ENCODE measurements at places on chromosomes 3 and 15.

GRCh38 chr15:93087825-93088199 lies 1.2 kb downstream of the RGMA start:
- peak; percentile 84 for DNase-seq

- DNase-seq: no peak
Observed at GRCh38 chr3:166405896-166406295, 568.7 kb upstream of the BCHE start.

DNA sequence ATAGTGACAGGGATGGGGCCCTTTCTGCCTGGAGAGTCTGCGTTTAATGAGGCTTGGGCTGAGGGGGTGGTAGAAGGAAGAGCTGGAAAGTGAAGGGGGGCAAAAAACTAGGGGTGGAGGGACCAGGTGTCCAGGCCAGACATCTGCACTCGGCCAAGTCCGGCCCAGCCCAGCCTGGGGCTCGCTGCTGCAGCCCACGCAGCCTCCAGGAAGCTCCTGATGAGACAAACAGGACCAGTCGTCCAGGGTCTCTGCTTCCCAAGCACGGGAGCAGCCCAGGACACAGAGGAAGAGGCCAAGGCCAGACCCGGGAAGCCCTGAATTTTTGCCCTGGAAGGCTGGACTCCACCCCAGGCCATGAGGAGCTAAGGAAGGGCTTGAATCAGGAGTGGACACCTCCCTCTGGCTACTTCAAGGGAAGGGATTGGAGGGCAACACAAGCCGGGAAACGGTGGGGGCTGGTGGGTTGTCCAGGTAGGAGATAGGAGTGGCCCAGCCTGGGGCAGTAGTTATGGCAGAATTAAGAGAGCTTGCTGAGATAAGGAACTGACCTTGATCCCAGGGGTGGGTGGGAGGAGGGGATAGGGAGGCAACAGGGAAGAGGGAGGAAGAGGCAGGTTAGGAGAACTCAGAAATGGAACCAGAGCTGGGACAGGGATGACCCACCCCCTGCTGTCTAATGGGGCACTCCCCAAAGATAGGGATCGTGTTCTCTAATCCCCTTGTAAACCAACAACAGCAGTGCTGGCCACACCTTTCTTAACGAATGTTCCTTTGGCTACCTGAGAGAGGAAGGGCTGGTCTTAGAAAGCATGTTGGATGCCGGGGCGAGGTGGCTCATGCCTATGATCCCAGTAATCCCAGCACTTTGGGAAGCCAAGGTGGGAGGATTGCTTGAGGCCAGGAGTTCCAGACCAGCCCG lies 89.5 kb downstream of the ANP32A start:
- peak; percentile 53 for DNase-seq

DNA sequence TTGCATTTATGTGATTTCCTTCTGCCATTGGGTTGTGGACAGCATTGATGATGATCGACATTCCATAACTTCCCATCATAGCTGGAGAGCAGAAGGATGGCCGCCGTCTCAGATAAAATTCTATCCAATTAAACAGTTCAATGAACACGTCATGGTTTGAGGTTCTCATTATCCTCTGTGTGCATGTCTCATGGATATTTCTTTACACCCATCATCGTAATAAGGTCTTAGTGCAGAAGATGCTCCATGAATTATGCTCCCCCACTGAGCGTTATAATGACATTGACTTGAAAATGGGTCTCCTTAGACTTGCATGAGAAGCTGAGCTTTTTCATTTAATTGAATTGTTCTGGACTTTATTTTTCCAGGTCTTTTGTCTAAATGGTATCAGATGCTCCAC lies 92.1 kb downstream of the TRIM42 start:
- DNase-seq: no peak

GRCh38 chr15:70096215-70097062 lies 1.3 kb downstream of the TLE3 start:
- DNase-seq: peak; percentile 86

- no peak for DNase-seq
Observed at GRCh38 chr15:74202452-74203401, at the start of gene STRA6. Gene STRA6, minus strand, starts transcription at chr15:74202787. Its CDS starts 520 bp downstream, at chr15:74202267.

DNA sequence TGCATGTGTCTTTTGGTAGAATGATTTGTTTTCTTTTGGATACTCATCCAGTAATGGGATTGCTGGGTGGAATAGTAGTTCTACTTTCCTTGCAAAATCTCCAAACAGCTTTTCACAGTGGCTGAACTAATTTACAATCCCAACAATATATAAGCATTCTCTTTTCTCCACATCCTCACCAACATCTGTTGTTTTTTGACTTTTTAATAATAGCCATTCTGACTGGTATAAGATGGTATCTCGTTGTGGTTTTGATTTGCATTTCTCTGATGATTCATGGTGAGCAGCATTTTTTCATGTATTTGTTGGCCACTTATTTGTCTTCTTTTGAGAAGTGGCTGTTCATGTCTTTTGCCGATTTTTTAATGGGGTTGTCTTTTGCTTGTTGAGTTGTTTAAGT lies 55.8 kb downstream of the ST8SIA2 start:
- no peak for DNase-seq

- peak; percentile 9 for DNase-seq
Observed at GRCh38 chr3:36650271-36650671, 114.1 kb downstream of the DCLK3 start.

DNA sequence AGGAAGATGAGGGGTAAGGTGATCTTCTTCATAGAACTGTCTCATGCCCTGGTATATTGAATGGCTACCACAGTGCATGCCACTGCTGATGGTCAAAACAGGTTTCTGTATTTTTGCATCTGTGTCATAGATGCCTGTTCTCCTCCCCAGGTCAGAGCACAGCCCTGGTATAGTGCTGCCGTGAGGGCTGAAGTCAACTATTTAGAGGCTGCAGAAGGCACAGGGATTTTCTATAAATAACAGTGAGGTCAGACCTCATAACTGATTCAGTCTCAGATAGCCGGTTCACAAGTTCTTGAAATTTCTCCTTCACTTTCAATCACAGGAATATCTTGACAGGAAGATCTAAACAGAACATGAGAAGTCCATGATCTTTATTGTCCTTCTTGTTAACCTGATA lies 99.2 kb upstream of the NUDT16 start:
- DNase-seq: no peak

DNA sequence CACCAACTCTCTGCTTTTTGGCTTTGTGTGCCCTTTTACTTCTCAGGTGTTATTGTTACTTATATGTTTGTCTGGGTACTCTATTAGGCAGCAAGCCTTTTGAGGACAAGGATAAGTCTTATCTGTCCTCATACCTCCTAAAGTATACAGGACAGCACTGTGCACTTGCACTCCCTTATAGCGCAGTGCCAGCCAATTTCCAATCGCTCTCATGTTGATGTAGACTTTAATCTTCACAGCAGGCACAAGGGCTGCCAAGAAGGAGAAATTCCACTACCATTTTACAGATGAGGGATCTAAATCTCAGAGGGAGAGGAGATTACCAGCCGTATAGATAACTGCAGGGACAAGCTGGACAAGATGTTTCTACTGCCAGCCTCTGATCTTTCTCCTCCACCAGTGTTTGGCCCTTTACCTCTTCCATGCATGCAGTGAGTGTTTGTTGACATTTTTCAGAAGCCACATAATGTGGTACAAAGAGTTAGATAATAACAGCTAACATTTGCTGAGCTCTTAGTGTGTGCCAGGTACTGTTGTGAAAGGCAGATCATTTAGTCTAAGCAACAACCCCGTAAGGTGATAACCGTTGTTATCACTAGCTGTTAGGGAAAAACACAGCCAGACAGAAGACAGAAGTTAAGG lies 30.1 kb downstream of the SST start:
- DNase-seq: no peak

DNA sequence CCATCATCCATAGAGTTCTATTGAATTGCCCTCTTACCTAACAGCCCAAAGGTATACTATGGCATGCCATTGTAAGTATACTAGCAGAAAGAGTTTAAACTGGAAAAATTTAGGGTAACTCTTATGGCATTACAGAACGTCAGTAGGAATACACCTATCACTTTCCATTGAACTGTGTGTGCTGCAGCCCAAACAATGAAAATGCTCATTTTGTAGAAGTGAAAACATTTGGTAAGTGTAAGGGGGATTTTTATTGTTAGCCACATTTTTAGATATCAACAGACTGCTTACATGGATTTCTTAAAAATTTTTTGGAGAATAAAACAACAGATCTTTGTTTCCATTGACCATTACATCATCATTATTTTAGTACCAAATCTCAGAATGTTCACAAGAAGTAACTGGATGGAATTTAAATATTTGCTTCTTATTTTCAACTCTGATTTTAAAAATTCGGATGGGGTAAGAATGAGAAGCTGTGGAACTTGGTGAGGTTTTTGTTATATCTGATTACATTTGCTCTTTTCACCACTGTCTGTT lies 245.9 kb downstream of the UBE2E2 start:
- no peak for DNase-seq

DNA sequence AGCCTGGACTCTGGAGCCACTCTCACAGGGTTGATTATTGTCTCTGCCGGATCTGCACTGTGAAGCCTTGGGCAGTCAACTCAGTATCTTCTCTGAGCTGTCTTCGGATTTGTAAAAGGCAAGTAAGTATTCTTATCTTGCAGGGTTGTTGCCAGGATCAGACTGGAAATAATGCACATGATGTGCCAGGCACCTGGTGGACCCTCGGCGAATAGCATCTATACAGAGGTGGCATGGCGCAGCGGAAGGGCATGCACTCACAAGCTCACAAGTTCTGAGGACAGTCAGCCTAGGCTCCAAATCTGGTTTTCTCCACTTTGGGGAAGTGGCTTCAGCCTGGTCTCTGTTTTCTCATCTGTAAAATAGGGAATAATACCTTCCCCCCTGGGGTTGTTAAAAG lies 113.9 kb downstream of the SRGAP3 start:
- no peak for DNase-seq

- DNase-seq: no peak
Observed at GRCh38 chr3:126849768-126850167, 133.1 kb upstream of the PLXNA1 start.

DNA sequence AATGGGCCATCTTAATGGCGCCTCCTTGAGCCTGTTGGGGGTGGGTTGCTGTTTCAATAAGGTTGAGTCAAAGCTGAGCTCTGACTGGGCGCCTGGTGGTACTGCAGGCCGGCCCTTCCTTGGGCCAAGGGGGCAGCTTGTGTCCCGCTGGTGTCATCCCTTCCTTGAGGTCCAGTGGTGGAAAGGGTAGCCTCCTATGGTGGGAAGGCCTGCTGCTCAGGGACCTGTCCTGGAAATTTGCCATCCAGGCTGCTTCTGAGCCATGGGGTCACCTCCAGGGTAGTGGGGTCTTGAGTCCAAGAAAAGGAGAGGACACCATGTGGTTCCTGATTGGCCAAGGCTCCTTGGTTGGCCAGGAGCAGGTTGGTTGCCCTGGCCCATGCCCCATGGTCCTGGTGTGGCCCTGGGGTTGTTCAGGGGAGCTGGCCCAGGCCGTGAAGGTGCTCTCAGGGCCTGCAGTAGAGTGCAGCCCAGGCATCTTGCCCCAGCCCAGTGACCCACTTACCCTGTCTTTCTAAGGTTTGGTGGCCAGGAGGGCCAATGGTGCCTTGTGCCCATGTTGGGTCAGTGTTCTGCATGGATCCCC lies 188.7 kb downstream of the UBE3A start:
- DNase-seq: no peak

DNA sequence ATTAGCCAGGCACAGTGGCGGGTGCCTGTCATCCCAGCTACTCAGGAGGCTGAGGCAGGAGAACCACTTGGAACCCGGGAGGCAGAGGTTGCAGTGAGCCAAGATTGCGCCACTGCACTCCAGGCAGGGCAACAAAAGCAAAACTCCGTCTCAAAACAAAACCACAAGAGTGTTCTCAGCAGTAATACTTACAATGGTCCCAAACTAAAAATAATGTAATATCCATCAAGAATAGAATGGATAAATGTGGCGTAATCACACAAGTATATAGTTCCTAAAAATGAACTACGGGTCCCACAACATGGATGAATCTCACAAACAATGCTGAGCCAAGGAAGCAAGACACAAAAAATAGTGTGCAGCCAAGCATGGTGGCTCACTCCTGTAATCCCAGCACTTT lies 39.2 kb downstream of the STAG1 start:
- DNase-seq: no peak

GRCh38 chr3:184481984-184482671 lies 79.5 kb upstream of the EPHB3 start:
- DNase-seq: no peak

DNA sequence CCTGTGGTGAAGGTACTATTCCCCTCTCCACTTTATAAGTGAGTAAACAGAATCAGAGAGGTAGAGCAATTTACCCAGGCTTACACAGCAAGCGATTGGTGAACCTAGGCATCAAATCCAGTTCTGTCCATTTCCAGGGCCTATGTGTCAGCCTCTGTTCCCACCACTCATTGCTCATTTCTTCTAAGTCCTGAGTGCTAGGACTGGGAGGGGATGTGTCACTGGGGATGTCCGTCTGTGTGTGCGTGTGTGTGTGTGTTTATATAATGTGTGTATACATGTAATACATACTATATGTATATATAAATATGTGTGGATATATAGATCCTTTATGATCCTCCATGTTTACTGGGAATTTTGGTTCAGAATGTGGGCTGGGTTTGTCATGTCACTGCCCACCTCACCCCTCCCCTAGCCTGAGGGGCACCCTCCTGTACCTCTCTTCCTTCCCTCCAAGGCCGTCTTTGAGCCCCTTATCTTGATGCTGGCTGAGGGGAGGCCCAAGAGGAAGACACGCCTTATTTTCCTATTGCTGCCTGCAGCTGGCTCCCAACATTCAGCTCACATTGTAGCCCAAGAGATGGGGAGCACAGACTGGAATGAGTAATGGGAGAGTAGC lies 2.1 kb downstream of the TMEM43 start:
- no peak for DNase-seq

All from kidney (tissue), 22 donors.